Hindlimb muscle (tissue), 1 donor: ENCODE measurements at places on chromosomes 3 and 15.

GRCh38 chr3:194383276-194383940 lies 13.9 kb upstream of the LRRC15 start:
- DNase-seq: no peak

GRCh38 chr3:165156757-165157420 lies 39.3 kb downstream of the SLITRK3 start:
- no peak for DNase-seq

DNA sequence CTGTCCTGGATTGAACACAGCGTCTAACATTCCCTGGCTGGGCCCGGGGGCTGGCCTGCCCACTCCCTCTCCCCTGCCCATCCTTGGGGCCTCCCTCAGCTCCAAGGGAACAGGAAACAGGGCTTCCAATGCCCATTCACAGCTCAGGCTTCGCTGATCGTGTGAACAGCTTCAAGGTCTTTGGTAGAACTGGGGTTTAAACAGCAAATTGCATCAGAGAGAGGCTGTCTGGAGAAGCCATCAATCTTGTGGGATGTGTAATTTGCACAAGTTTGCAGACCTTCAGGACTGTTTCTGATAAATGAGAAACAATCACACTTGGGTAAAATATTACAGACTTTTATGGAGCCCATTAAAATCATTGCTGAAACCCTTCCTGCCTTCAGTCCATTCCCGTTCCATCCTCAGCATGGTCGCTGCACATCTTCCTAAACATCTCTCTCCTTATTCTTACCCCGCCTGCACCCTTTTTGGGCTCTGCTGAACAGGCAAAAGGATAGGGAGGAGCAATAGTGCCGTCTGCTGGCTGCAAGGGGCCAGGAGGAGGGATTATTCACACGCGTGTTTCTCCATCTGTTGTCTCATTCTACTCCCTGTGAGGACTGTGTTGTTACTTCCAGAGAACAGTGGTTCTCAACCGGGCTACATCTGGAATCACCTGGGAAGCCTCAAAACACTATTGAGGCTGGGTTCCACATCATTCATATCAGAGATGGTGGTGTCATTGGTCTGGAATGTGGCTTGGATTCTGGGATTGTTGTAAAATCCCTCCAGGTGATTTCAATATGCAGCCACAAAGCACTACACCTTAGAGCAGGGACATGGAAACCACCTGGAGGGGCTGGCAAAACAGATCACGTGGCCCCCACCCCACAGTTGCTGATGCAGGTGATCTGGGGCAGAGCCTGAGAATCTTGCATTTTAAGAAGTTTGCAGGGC lies 116.3 kb downstream of the CLSTN2 start:
- DNase-seq: peak; percentile 3

DNA sequence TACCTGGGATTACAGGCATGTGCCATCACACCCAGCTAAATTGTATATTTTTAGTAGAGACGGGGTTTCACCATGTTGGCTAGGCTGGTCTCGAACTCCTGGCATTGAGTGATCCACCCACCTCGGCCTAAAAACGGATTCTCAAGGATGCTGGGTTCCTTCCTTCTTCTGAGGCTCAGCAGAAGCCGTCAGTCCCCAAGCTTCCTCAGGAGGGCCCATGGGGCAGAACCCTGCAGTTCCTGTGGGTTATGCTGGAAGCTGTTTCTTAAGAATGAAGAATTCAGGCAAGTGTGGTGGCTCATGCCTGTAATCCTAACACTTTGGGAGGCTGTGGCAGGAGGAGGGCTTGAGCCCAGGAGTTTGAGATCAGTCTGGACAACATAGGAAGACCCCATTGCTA lies 29.0 kb upstream of the ZNF710 start:
- no peak for DNase-seq

DNA sequence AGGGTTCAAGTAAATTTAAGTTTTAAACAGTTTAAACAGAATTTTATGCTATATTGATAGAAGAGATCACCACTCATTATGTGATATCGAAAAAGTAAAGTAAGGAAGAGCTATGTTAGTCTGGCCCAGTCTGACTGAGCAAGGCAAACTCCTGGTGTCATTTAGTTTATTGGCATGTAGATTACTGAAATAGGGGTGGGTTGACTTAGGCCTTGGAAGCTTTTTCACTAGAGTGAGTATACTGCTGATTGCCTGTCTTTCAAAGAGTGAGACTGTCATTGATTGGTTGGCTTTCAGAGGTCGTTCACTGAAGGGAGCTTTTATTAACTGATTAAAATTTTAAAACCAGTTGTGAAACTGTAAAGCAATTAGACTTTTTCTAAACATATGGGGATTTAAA lies 294.5 kb downstream of the NAALADL2 start:
- DNase-seq: no peak
